ENCODE measurements at places on chromosomes 1 and 21.

- DNase-seq, result no peak
Measured at GRCh38 chr21:28086861-28087581, 905.7 kb downstream of the LTN1 start.

- no peak for DNase-seq
Measured at GRCh38 chr1:201726700-201727099, 102.3 kb upstream of the IPO9 start.

- no peak for DNase-seq
Measured at GRCh38 chr1:192168964-192169363, 10.7 kb downstream of the RGS18 start.

GRCh38 chr1:168380945-168381344 is 100.3 kb downstream of the TBX19 start:
- no peak for DNase-seq

DNA sequence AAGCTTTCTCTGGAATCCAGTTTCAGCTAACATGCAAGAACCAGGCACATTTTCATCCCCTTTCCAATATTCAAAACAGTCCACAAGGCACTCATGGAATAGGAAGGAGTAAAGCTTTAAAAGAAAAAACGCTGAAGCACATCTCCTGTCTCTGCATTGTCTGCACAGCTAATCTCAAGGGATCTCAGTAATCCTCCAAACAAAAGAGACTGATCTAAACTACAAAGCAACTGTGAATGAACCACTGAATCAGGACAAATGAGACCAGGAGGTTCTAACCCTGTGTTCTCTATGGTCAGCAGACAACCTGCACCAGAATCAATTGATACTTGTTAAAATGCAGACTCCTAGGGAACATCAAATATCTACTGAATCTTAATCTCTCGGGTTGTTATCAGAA is 399.0 kb downstream of the HHAT start:
- no peak for DNase-seq

DNA sequence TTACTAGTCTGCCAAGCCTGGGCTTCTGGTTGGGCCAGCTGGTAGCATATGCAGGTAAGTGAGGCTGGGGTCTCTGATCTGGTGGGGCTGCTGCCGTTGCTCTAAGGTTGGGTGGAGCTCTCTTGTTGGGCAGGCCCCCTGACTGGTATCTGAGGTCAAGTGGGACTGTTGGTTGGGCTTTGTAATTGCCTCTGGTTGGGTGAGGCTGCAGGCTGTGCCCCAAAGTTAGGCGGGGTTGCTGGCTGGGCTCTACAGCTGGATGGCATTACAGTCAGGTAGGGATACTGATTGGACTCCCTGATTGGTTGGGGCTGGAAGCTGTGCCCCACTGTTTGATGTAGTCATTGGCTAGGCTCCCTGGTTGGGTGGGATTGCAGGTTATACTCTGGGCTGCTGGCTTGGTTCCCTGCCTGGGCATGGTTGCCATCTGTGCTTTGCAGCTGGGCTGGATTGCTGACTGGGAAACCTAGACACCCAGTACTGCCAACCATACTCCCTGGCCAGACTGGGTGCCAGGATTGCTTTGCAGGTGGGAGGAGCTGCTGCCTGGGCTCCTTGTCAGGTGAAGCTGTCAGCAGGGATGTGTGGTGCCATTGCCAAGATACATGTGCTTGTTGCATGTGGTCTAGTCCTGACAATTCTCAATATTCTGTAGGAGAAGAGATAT is 130.5 kb downstream of the RABGAP1L start:
- no peak for DNase-seq

DNA sequence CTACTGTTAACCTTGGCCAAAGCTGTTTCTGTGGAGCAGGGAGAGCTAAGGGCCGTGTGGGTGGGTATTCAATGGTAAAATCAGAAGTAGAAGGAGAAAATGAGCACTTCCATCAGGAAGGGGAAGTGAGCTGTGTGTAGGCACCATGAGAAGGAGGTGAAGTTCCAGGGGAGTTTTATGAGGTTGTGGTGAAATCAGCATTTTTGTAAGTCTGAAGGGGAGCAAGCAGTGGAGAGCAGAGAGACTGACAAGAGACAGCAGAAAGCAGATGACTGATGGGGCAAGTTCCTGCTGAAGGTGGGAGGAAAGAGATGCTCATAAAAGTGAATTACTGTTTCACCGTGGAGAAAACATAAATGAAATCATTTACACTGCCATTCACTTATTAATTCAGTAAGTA is 2.7 kb upstream of the GPR88 start:
- DNase-seq, result no peak

GRCh38 chr21:46188226-46189212 is 4.3 kb upstream of the SPATC1L start:
- no peak for DNase-seq

- no peak for DNase-seq
Measured at GRCh38 chr1:233527818-233528217, 86.1 kb upstream of the KCNK1 start.

DNA sequence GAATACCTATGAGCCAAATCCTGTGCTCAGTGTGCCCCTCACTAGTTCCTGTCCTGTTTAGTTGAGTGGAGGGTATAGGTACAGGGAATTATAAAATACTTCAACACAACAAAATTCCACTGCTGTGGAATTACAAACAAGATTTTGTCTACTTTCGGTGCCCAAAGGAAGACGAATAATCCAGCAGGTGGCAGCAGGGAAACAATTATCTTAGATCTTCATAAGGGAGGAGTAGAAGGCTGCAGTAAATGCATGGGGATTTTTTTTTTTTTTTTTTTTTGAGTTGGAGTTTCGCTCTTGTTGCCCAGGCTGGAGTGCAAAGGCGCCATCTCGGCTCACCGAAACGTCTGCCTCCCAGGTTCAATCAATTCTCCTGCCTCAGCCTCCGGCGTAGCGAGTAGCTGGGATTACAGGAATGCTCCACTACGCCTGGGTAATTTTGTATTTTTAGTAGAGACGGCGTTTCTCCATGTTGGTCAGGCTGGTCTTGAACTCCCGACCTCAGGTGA is 2.0 kb upstream of the PIP5K1A start:
- no peak for DNase-seq

- no peak for DNase-seq
Measured at GRCh38 chr1:27868932-27869718, 3.2 kb upstream of the THEMIS2 start.

- DNase-seq, result no peak
Measured at GRCh38 chr1:21801100-21801499, 11.0 kb upstream of the LDLRAD2 start.

GRCh38 chr1:218350801-218351266 is 5.7 kb downstream of the TGFB2 start:
- DNase-seq, result no peak

- peak; percentile 5 for DNase-seq
Measured at GRCh38 chr1:157170677-157171515, 32.7 kb upstream of the ETV3 start.

GRCh38 chr1:200625381-200625824 is 4.9 kb upstream of the KIF14 start:
- DNase-seq, result no peak

DNA sequence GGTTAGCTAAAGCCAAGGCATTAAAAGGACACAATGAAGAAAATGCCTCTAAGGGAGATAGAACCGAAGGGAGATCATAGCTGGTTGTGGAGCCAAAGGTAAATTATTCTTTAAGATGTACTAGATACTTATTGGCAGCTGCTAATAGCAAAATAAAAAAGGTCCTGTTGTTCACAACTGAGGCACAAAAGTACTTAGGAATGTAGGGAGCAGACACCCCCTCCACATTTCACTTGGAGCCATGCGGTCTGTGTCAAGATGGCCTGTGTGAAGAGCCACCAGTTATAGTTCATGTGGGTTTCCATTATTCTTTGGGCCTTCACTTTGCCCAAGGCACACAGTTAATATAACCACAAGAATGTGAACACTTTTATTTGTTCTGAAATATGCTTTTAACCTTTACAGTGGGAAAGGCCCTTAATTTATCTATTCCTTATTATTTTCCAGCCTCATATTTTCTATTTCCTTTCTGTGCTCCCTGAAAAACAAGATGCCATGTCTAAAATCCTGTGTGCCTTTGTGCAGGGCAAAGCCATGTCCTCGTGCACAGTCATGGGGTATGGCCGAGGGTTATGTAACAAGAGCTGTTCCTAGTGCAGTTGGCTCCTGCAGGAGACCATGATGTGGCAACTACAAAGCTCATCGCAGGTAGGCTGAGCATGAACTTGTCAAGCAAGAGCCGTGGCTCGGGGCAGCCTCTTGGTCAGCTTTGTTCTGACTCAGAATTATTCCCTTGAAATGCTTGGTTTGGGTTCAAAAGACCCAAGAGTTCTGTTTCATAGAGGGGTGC is 16.2 kb upstream of the WDR26 start:
- no peak for DNase-seq

DNA sequence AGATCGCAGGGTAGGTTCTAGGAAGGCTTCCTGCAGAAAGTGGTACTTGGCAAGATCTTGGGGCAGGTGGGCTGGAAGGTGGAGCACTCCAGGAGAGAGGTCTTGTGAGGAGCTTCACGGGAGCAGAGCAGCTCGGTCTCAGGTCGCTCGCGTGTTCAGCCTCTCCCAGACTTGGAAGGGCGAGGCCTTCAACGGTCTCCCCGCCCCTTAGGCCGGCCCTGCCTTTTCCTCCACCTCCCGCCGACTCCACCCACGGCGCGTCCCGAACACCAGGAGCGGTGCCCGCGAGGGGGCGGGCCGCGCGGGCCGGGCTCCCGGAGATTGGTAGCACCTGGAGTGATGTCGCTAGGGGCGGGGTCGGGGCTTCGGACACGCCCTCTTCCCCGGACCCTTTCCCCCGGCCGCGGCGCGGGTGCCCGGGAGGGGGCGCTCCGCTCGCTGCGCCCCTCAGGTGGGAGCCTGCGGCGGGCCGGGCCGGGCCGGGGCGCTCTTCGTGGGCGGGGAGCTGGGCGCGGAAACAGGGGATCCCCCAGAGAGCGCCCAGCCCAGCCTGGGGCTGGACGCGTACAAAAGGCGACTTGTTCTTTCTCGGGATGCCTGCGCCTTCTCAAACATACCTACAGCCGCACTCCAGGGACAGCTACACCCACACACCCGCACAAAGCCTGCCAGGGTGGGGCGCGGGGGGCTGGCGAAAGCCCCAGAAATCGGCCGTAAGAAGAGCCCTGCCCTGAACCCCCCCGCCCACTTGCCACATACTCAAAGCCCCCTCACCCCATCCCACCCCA is 35.5 kb downstream of the AHDC1 start:
- peak; percentile 88 for DNase-seq

- no peak for DNase-seq
Measured at GRCh38 chr1:94327001-94327690, 89.8 kb upstream of the ARHGAP29 start.

DNA sequence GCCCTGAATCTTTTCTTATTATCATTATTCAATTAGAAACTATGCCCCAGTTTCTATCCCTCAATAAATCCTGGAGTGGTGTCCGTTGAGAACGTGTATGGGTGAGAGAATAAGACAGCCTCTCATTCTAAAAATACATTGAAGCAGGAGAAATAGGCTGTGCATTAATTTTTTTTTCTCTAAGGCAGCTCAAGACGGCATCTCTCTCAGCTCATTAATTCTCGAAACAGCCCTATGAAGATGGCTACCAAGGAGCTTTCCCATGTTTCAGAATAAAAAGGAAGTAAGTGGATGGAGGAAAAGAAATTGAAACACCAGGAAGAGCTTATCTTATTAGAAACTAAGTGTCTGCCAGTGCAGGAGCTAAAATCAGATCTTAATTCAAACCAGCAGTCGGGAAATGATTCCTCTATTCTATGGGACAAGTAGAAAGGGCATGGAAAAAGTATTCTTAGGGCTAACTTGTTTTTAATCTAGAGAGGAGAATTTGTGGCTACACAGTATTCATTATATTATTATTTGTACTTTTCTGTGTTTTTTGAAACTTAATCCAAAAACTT is 347.1 kb upstream of the PLD5 start:
- no peak for DNase-seq

GRCh38 chr21:38139380-38140168 is 117.2 kb upstream of the KCNJ15 start:
- no peak for DNase-seq

- no peak for DNase-seq
Measured at GRCh38 chr1:24553931-24554330, 2.0 kb upstream of the NCMAP start.

All from activated naive CD4-positive, alpha-beta T cell (primary cell).